ENCODE measurements at places on chromosomes 12 and 14.

DNA sequence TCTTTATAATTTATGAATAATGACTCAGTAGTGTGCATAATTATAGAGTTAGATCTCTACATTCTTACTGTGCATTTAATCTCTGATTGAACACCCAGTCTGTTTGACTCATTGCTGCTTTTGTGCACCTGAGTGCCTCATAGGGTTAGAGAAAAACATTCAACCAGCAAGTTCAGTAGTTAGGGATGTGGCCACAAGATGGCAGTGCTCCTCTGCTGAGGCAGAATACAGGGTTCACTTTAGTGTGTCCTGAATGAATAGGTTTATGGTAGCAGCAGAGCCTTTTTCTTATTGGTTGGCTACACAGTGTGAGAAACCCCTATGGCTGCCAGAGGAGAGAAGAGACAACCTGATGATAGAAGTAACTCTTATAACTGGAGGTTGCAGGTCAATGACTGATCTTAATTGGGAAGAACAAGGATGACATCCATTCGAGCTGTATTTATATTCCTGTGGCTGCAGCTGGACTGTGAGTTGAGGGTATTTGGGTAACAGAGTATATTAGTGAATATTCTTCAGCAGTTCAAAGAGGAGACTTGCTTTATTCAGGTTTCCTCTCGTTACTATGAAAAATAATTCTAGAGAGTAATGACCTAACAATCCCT lies 194.9 kb upstream of the OR4E1 start:
- peak; percentile 73 for DNase-seq

DNA sequence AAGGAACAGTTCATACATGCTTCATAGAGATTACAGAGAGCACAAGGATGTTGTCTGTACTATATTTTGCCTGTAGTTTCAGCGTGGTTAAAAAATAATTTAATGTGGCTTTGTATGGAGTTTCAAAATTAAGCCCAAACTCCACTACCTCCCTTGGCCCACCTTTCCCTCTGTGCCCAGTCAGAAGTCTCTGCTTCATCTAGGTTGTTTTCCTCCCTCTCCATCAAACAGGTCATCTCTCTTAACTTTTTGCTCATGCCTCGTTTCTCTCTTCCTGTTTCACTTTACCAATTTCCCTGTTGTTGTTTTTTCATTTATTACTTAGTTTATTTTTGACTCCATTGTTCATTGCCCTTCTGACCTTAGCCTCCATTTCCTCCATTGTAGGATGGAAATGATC lies 94.9 kb upstream of the NEDD1 start:
- no peak for DNase-seq

- DNase-seq: no peak
Observed at GRCh38 chr12:67609226-67609870, 39.2 kb upstream of the DYRK2 start.

GRCh38 chr12:95763809-95764253 lies 26.7 kb downstream of the NTN4 start:
- DNase-seq: no peak

GRCh38 chr14:99899578-99900178 lies 106.5 kb downstream of the EML1 start:
- no peak for DNase-seq

DNA sequence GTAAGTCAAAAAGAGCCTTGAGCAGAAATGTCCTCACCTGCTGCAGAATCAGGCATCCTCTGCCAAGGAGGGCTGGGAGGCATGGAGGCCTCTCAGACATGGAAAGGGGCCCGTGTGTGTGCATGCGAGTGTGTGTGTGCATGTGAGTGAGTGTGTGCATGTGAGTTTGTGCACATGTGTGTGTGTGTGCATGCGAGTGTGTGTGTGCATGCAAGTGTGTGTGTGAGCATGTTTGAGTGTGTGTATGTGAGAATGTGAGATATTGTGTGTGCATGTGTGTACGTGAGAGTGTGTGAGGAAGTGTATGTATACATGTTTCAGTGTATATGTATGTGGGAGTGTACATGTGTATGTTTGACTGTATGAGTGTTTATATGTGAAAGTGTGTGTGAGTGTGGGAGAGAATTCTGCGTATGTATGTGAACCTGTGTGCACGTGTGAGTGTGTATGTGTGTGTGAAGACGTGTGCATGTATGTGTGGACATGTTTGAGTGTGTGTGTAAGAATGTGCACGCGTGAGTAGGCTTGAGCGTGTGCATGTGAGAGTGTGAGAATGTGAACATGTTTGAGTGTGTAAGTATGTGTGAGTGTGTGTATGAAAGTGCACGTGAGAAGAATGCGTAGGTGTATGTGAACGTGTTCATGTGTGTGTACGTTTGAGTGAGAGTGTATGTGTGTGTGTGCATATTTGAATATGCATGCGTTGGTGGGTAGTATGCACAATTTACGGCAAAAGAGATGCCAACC lies 90.8 kb downstream of the TBX5 start:
- no peak for DNase-seq

DNA sequence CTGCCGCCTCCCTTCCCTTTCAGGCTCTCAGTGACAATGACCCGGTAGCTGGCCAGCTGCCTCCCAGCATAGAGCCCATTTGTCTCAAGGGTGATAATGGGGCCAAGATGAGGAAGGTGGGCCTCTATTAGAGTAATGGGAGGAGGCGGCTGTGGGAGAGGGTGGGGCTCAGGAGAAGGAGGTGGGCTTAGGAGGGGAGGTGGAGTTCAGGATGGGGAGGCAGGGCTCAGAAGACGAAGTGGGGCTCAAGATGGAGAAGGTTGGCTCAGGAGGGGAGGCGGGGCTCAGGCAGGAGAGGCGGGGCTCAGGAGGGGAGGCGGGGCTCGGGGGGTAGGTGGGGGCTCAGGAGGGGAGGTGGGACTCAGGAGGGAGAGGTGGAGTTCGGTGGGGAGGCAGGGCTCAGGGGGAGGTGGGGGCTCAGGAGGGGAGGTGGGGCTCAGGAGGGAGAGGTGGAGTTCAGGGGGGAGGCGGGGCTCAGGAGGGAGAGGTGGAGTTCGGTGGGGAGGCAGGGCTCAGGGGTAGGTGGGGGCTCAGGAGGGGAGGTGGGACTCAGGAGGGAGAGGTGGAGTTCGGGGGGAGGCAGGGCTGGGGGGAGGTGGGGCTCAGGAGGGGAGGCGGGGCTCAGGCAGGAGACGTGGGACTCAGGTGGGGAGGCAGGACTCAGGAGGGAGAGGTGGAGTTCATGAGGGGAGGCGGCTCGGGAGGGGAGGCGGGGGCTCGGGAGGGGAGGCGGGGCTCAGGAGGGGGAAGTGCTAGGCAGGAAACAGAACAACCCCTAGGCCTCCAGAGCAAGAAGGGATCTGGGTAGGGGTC lies 36.8 kb downstream of the IQSEC3 start:
- DNase-seq: no peak

- no peak for DNase-seq
Observed at GRCh38 chr12:104155711-104156555, 17.9 kb upstream of the NFYB start.

DNA sequence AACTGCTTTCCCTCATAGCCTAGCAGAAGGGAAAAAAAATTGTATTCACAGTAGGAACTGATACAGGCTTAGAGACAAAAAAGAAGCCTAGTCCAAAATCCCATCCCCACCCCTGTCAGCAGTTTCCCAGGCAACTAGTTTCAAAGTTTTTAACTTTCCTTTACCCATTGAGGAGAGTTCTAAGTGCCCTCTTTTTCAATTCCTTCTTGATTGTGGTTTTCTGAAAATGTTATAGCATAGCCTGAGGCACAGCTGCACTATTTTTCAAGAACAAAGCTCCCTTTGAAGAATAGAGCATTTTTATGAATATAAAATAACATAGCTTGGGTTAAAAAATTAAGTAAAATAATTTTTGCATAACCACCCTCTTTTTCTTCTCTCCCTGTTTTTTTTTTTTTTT lies 81.6 kb downstream of the IPO8 start:
- no peak for DNase-seq

DNA sequence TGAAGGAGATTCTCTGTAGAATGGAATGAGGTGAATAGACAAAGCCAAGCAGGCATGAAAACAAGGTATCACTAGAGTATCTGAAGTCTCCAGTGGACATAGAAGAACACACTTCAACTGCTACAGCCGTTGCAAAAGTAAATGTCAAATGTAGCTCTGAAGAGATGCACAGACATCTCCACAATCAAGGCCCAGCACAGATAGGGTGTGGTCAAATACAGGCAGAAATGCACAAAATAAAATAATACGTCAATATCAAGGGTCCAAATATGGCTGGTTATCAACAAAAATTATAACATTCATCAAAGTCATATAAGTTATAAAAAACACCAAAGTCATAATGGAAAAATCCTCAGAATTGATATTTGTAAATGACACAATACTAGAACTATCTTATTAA lies 1107.3 kb downstream of the TMEM121 start:
- no peak for DNase-seq

- no peak for DNase-seq
Observed at GRCh38 chr14:55438066-55438683, 2.2 kb downstream of the TBPL2 start.

DNA sequence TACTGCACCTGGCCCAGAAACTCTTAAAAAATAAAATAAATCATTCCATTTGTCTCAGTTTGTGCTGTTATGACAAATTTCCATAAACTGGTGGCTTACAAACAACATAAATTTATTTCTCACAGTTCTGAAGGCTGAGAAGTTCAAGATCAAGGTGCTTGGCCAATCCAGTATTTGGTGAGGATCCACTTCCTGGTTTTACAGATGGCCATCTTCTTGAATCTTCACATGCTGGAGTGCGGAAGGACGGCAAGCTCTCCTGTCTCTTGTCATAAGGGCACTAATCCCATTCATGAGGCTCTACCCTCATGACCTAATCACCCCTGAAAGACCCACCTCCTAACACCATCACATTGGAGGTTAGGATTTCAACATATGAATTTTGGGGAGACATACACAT lies 29.9 kb upstream of the MYBPC1 start:
- no peak for DNase-seq

DNA sequence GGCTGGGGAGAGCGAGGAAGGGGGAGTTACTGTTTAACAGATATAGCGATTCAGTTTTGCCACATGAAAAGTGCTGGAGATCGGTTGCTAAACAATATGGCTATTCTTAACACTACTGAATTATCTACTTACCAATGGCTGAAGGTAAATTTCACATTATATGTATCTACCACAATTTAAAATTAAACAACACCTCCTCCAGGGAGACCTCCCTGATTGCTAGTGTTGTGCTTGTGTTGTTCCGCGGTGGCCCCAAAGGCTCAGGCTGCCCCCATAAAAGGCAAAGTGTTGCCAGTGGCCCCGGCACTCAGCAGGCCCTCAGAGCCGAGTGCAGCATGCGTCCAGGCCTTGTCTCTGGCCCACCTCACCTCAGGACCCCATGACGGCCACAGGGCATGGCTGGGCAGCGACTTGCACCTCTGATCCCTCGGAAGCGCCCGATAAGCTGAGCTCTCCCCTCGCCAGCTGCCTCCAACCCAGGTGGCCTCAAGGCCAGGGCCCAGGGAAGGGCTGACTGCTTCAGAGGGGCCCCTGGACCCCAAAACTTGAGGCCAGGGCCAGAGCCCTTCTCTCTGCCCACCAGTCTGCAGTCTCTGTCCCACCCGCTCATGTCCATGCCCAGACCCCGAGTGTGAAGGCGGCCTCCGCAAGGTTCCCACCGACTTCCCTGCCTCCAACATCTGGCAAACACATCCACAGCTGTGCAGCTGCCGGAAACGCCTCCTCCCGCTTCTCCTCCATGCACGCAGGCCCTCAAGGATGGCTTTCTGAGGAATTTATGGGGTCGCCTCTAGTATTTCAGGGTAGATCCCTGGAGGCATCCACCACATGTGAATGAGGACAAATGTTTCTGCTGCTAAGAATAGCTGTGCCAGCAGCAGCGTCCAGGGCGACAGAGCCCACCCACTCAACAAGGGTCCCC lies 60.0 kb downstream of the NCOR2 start:
- DNase-seq: no peak

- no peak for DNase-seq
Observed at GRCh38 chr12:26659930-26660329, 173.1 kb downstream of the ITPR2 start.

DNA sequence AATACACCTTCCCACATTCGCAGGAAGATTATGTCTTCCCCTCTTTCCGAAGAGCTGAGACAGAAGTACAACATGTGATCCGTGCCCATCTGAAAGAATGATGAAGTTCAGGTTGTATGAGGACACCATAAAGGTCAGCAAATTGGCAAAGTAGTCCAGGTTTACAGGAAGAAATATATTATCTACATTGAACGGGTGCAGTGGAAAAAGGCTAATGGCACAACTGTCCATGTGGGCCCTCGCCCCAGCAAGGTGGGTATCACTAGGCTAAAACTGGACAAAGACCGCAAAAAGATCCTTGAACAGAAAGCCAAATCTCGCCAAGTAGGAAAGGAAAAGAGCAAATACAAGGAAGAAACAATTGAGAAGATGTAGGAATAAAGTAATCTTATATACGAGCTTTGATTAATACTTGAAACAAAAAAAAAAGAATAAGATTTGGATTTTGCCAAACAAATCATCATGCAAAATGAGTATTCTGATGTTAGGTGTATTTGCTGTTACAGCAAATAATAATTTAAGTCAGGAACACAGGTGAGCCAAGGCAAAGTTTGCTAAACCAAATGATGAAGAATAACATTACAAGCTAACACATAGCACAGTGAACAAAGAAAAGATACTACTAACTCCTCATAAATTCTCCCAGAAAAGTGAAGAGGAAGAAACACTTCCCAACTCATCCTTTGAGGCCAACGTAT lies 30.6 kb downstream of the FAM186A start:
- DNase-seq: no peak

DNA sequence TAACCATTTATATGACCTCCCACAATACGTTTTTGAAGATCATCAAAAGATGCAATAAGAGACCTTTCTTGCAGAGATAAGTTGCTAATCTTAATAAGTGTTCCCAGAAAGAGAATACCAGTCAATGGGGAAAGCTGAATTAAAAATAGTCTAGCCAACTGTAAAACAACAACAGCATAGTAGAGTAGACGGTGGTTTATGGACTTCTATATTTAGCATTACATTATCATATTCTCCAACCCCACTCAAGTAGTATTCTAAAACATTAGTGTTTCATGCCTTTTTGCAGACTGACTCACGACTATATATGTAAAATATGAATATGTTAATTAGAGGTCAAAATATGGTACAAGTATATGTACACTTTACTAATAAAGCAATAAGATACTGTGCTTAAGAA lies 218.9 kb downstream of the MED13L start:
- no peak for DNase-seq

GRCh38 chr14:83208341-83208740 lies 1674.7 kb upstream of the SEL1L start:
- no peak for DNase-seq

- DNase-seq: no peak
Observed at GRCh38 chr14:75634848-75635247, 25.8 kb downstream of the ERG28 start.

- DNase-seq: no peak
Observed at GRCh38 chr12:39037115-39037514, 131.7 kb upstream of the CPNE8 start.

DNA sequence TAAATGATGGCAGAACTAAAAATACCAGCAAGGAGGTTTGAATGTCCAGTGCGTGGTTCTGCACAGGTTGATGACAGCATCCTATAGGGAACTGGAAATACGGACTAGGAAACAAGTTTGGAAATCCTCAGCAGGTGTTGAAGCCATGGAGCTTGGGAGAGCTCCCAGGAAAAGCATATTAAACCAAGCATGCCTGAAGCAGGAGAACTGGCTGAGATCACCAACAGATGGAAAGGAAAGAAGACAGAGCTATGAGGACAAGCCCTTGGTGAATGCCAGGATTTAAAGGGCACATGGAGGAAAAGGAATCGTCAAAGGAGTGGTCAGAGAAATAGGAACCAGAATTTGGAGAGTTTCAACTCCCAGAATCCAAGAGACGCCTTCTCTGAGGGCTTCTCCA lies 21.2 kb upstream of the ELK3 start:
- DNase-seq: no peak
